HepG2 (cell line): ENCODE measurements at places on chromosomes 1 and 21. TPM values are rescaled to one million over a fixed set of nuclear protein-coding genes. Genes with fewer than 3 reads are reported as not detected.

The BARHL2 gene
- total RNA-seq, result not detected in 2 replicates

The KCNA3 gene
- not detected in 2 replicates for total RNA-seq

The KRTAP13-2 gene
- total RNA-seq, result not detected in 2 replicates

The CA6 gene
- total RNA-seq, result not detected in 2 replicates

The A3GALT2 gene
- total RNA-seq, result not detected in 2 replicates

The OR14K1 gene
- not detected in 2 replicates for total RNA-seq

- H3K36me3 ChIP-seq, result peaks cover 5% of the 10 kb centered on the region; the same call in 1 of the 2 replicates
- H3K4me3 ChIP-seq, result no peak overlapping the region
- no peak overlapping the region for H3K27ac ChIP-seq
- H3K27me3 ChIP-seq, result no peaks in the 10 kb centered on the region
- H3K4me1 ChIP-seq, result no peaks in the 10 kb centered on the region
Observed at GRCh38 chr1:151037032-151037431, 646 bp downstream of the BNIPL start.

- DNase-seq, result no peak
- H3K27me3 ChIP-seq, result no peaks in the 10 kb centered on the region
- no peaks in the 10 kb centered on the region for H3K4me1 ChIP-seq
- H3K4me3 ChIP-seq, result no peak overlapping the region
- no peak overlapping the region for H3K27ac ChIP-seq
- no peaks in the 10 kb centered on the region for H3K36me3 ChIP-seq
Observed at GRCh38 chr1:37277366-37277765, 197.0 kb upstream of the ZC3H12A start.

GRCh38 chr1:180482425-180483275, 19.7 kb downstream of the ACBD6 start:
- H3K27me3 ChIP-seq, result no peaks in the 10 kb centered on the region
- peak; percentile 51 for DNase-seq
- H3K4me1 ChIP-seq, result 0 out of 2 replicates have a peak, but pooled peaks cover 5% of the 10 kb centered on the region
- no peak overlapping the region for H3K27ac ChIP-seq
- H3K4me3 ChIP-seq, result no peak overlapping the region

GRCh38 chr1:230113593-230114236, 46.7 kb downstream of the GALNT2 start:
- DNase-seq, result no peak
- H3K36me3 ChIP-seq, result no peaks in the 10 kb centered on the region; the same call in 1 of the 3 replicates
- no peak overlapping the region for H3K4me3 ChIP-seq

GRCh38 chr1:81477710-81478109, 323.0 kb upstream of the ADGRL2 start:
- H3K27ac ChIP-seq, result no peak overlapping the region
- H3K36me3 ChIP-seq, result no peaks in the 10 kb centered on the region
- DNase-seq, result no peak
- no peaks in the 10 kb centered on the region for H3K4me1 ChIP-seq
- no peak overlapping the region for H3K4me3 ChIP-seq

GRCh38 chr21:23524685-23525084, 2082.6 kb downstream of the MRPL39 start:
- H3K27ac ChIP-seq, result no peak overlapping the region
- H3K36me3 ChIP-seq, result no peaks in the 10 kb centered on the region
- DNase-seq, result no peak

DNA sequence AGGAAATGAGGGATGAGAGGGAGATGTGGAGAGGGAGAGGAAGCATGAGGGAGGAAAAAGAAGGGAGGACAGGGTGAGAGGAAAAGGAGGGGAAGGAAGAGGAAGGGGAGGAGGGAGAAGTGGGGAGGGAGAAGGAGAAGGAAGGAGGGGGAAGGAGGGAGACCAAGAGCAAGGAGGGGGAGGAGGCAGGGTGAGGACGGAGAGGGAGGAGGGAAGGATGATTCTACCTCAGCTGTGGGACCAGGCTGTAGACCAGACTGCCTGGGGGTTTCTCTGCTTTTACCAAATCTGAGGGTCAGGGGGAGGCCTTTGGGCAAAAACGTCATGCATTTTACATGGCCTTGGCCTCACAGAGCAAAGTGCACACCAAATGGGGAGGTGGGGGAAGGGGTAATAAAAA, 94.5 kb downstream of the KCND3 start:
- H3K27me3 ChIP-seq, result 0 out of 2 replicates have a peak, but pooled peaks cover 1% of the 10 kb centered on the region
- H3K27ac ChIP-seq, result no peak overlapping the region
- H3K4me3 ChIP-seq, result no peak overlapping the region
- DNase-seq, result no peak
- H3K4me1 ChIP-seq, result no peaks in the 10 kb centered on the region

- H3K36me3 ChIP-seq, result no peaks in the 10 kb centered on the region
- no peaks in the 10 kb centered on the region for H3K27me3 ChIP-seq
- DNase-seq, result no peak
Observed at GRCh38 chr1:94332516-94332915, 85.7 kb upstream of the ABCD3 start.

DNA sequence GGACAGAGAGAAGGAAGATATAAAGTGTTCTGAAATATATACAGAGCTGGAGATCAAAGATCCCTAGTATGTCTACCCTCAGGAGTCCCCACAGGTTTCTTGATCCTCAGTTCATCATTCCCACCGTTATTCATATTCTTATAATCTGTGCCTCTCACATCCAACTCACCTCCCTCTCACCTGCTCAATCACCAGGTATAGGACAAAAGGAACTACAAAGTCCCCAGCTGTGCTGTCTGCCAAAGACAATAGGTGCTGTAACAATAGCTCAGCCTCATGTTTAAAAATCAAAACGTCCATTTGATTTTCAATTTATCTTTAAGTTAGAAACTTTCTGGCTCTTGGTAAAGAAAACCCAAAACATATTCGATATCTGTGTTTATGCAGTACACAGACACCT, 121.1 kb upstream of the PKN2 start:
- no peaks in the 10 kb centered on the region for H3K36me3 ChIP-seq
- DNase-seq, result no peak
- no peaks in the 10 kb centered on the region for H3K4me1 ChIP-seq
- H3K4me3 ChIP-seq, result no peak overlapping the region
- H3K27me3 ChIP-seq, result no peaks in the 10 kb centered on the region

- H3K27me3 ChIP-seq, result peaks cover 13% of the 10 kb centered on the region
- peak overlapping the region; percentile 69 for H3K4me3 ChIP-seq
- no peak for DNase-seq
- H3K27ac ChIP-seq, result no peak overlapping the region
Observed at GRCh38 chr1:156625436-156626078, 6.3 kb downstream of the HAPLN2 start.

- H3K27me3 ChIP-seq, result peaks cover 86% of the 10 kb centered on the region
- no peak overlapping the region for H3K27ac ChIP-seq
- H3K36me3 ChIP-seq, result no peaks in the 10 kb centered on the region
- no peak overlapping the region for H3K4me3 ChIP-seq
Observed at GRCh38 chr1:22142315-22143064, 407 bp downstream of the WNT4 start.

- no peaks in the 10 kb centered on the region for H3K27me3 ChIP-seq
- H3K4me1 ChIP-seq, result peaks cover 60% of the 10 kb centered on the region
- DNase-seq, result no peak
- peaks cover 7% of the 10 kb centered on the region; the same call in 1 of the 3 replicates for H3K36me3 ChIP-seq
Observed at GRCh38 chr1:224433701-224434672, 610 bp downstream of the WDR26 start.

DNA sequence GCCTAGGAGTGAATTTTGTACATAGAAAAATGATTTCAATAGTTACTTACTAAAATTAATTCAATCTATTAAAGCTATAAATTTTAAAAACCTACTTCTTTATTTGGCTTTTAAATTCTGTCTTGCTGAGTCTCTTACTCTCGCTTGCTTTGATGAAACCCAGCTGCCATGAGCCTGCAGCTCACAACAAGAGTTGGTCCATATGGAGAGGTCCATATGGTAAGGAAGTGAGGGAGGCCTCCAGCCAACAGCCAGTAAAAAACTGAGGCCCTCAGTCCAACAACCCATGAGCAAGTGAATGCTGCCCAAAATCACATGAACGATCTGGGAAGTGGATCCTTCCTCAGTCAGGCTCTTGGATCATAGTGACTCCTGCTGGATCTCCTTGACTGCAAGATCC, 89.9 kb upstream of the CXADR start:
- no peak overlapping the region for H3K4me3 ChIP-seq
- no peaks in the 10 kb centered on the region for H3K36me3 ChIP-seq
- peaks cover 14% of the 10 kb centered on the region for H3K4me1 ChIP-seq
- H3K27ac ChIP-seq, result no peak overlapping the region
- DNase-seq, result no peak
- no peaks in the 10 kb centered on the region for H3K27me3 ChIP-seq

DNA sequence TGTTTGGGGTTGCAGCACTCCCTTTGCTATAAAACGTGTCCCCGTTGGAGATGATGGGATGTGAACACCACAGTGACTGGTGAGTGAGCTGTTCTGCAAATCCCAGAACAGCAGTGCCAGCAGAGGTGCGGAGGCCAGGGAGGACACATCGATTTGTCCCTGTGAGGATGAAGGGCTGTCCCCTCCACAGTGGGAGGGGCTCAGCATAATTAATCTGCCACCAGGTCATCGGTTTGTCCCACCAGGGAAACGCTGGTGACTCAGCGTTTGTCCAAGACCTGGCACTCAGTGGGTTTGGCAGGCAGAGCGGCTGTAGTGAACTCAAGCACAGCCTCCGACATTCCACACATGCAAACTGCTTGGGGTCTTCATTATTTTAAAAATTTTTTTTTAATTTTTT, 22.8 kb upstream of the PDE9A start:
- DNase-seq, result no peak
- peaks cover 9% of the 10 kb centered on the region for H3K4me1 ChIP-seq
- H3K36me3 ChIP-seq, result no peaks in the 10 kb centered on the region
- no peak overlapping the region for H3K4me3 ChIP-seq
- peaks cover 2% of the 10 kb centered on the region; the same call in 1 of the 2 replicates for H3K27me3 ChIP-seq
